ENCODE measurements at places on chromosomes 13 and 19.

GRCh38 chr19:29795461-29796172 lies 16.2 kb upstream of the CCNE1 start:
- DNase-seq: no peak

DNA sequence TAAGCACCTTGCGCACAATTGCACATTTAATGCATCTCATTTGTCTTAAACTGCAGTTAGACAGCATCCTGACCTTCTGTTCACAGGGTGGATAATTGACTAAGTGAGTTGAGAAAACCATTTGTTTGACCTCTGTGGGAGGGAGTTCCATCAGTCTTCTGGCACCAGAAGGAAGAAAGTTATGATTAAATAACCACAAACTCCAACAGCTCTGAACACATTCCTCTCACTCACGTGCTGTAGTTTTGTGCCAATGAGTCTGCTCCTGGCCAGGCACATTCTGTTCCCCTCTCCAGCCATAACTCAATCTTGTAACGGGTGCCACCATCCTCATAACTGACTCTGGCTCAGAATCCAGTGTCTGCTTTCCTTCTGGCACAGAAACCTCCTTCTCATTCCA lies 817.2 kb downstream of the SLITRK1 start:
- peak; percentile 36 for DNase-seq

DNA sequence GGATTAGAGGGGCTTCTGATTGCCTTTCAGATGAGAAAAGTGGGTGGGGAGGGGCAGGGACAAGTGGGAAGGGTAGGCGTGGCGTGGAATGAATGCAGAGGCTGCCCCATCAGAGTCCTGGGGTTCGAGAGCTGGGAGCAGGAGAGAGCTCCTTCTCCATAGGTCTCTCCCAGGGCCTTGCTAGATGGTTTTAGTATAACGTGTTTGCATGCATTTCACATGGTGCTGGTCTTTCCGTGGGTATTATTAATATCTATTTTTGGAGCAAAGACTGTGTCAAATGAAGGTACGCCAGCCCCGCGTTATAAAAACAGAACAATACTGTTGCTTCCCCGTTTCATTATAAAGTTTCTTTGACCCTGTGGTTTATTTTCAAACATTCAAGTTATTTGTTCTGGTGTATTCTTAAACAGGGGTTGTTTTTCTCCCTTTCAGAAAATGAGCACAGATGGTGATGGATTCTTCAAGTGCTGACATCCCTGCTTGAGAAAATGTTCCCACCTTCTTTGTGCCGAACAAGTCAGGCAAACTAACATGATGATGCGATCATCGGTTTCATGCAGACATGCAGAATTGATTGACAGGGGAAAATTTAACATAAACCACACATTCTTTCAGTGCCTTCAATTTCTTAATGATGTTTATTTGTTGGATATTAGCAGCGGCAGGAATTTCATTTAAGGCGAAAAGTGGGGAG lies 62.1 kb upstream of the ZNF536 start:
- no peak for DNase-seq

- DNase-seq: no peak
These were observed 5.9 kb downstream of the MIPEP start for GRCh38 chr13:23883255-23883654.

DNA sequence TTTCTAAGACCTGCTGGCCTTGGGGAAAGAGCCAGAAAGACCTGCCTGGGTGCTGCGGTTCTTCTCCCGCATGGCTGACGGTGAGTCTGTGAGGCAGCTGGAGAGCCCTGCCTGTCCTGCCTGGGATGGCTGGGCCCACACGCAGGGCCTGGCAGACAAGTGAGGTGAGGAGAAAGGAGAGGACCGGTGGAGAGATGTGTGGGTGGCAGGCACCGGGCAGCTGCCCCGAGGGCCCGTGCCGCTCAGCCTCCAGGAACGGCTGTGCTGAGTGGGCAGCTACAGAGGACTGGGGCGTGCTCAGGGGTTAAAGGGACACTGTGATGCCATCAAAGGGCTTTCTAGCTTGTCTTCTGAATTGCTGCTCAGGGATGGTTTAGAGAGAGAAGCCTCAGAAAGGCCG lies 53.8 kb downstream of the MLLT1 start:
- DNase-seq: no peak

DNA sequence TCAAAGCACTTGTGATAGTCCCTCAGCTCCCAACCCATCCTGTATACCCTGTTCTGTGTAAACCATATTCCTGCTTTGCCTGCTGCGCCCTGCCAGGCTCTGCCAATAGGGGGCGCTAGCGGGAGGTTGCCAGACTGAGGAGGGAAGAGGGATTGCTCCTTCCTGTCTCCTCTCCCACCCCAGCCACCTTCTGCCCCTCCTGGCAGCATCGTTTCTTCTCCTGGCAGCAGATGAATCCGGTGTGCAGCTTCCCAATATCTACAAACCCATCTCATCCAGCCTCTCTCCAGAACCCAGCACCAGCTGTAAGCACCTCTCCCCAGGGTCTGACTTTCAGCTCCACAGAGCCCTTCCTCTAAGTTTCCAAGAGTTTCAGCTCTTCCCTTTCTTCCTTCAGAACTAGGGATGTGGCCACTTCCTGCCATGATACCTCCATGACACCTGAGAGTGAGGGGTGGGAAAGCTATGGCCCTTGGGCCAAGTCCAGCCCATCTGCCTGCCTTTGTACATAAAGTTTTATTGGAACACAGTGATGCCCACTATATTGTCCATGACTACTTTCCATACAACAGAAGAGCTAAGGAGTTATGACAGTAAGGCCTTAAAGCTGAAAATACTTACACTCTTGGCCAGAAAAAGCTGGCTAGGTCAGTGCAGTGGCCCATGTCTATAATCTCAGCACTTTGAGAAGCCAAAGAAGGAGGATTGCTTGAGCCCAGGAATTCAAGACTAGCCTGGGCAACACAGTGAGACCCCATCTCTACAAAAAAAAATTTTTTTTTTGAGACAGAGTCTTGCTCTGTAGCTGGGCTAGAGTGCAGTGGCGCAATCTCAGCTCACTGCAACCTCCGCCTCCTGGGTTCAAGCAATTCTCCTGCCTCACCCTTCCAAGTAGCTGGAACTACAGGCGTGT lies 34.5 kb upstream of the ATP1A3 start:
- no peak for DNase-seq

DNA sequence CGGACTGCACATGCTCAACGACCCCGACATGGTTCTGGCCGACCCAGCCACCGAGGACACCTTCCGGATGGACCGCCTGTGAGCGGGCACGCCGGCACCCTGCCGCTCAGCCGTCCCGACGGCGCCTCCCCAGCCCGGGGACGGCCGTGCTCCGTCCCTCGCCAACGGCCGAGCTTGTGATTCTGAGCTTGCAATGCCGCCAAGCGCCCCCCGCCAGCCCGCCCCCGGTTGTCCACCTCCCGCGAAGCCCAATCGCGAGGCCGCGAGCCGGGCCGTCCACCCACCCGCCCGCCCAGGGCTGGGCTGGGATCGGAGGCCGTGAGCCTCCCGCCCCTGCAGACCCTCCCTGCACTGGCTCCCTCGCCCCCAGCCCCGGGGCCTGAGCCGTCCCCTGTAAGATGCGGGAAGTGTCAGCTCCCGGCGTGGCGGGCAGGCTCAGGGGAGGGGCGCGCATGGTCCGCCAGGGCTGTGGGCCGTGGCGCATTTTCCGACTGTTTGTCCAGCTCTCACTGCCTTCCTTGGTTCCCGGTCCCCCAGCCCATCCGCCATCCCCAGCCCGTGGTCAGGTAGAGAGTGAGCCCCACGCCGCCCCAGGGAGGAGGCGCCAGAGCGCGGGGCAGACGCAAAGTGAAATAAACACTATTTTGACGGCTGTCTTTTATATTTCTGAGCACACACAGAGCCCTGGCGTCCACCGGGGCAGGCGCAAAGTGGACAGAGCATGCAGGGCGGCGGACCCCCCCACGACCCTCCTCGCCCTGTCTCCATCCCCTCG lies 13.6 kb downstream of the COMP start:
- no peak for DNase-seq

DNA sequence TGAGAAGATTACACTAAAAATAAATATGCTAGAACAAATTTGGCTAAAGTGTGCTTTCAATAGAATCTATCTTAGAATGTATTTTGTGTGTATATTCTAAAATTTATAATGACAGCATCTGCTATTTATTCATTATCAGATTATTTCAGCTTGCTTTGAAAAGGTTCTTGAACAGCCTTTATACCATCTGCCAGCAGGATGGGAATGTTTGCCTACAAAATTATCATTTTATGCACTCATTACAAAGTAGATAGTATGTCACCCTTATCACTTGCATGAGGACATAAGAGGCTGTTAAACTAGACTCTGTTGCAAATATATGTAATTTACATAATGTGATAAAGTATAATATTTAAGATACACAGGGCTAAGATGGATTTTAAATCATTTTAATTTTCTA lies 1286.9 kb upstream of the PCDH20 start:
- no peak for DNase-seq

DNA sequence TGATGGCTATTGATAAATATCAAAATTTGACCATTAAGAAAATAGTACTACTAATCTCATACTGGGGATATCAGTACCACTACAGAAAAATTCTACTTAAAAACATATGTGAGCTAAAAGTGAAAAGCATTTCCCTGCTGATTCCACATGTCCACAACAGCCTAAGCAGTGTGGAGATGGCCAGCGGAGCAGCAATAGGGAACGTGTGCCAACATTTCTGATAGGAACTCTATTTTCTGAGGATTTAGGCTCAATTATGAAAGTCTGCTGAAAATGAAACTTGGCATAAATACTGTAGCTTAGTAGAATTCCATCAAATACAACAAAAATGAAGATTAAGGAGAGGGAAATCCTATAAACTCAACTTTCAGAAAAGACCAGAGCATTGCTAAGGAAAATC lies 311.6 kb downstream of the ENOX1 start:
- DNase-seq: no peak

DNA sequence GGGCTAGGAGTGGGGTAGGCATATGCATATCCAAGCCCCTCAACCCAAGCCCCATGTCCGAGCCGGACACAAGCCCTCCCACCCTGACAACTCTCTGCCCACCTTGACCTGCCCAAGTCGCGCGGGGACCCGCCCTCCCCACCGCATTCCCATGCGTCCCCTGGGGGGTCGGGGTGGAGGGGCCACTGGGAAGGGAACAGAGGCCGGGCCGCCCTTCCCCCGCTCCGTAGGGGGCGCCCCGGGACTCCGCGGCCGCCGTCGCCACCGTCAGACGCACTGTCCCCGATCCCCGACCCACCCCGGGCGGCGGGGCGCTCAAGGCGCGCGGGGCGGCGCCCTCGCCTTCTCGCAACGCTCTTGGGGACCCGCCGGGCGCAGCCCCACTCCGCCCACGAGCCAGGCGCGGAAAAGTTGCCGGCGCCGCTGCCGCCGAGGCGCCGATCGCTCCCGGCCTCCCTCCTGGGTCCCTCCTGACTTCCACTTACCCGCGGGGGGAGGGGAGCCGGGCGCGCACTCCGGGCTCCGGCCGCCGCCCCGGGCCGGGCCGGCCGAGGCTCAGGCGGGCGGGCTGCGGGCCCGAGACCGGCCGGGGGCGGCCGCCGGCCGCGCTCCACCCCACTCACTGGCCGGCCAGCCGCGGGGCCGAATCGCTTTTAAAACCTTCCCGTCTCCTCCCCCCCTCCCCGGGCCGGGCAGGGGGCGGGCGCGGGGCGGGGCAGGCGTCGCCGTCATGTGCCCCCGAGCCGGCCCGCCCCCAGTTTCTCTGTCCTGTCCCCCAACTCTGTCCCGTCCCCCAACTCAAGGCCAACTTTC lies 34.4 kb upstream of the NANOS3 start:
- no peak for DNase-seq

GRCh38 chr13:105611424-105611823 lies 924.0 kb downstream of the EFNB2 start:
- no peak for DNase-seq

DNA sequence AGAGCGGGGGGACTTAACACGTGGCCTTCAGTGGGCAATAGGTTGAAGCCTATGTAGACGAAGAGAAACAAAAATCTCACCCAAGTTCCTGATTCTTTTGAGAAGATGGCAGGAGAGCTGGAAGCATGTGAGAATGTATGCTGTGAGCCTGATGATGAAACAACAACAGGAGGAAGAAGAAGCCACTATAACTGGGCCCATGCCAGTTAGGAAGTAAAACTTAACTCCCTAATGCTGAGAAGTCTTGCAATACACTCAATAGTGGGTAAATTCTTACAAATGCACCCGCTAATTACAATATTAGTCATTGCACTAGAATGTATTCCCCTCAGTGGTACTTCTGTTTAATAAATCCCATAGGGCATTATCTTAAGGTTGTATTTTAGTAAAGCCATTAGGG lies 9.1 kb downstream of the PCDH17 start:
- no peak for DNase-seq

GRCh38 chr19:31100206-31100590 lies 249.0 kb downstream of the TSHZ3 start:
- DNase-seq: no peak

- DNase-seq: no peak
These were observed 4.7 kb downstream of the F7 start for GRCh38 chr13:113110048-113110851.
